ENCODE measurements at places on chromosomes 13 and 19.

- no peak for DNase-seq
These were observed 30.3 kb downstream of the SHISA2 start for GRCh38 chr13:26021516-26021915.

DNA sequence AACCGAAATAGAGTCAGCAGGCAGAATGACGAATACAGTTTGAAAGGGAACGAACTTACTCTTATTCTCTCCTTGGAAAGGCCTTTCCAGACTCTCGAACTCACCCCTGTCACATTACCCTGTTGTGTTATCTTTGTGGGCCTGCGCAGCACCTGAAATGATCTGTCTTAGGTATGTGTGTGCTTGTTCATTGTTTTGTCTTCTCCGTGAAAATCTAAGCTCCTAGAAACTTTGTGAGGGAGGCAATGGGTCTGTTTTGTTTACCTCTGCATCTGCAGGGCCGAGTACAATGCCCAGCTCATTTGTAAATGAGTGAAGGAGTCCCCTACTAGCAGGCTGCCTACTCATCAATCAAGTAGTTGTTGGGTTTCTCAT is 19.6 kb downstream of the HMGB1 start:
- DNase-seq = no peak

DNA sequence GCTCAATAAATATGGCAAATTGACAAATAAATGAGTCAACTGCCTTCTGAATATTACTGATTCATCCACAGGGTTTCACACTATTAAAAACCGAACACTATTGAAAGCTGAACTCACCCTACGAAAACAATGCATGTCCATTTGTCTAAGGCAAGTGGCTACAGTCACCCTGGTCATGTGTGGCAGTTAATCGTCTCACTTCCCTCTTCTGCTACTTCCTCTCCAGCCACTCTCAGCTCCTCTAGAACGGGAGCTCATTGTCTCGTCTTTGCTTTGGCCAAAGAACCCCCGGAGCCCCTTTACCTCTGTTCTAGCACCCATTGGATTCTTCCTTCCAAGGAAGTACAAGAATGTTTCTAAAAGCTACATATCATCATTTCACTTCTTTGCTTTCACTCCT is 74.4 kb upstream of the ZNF599 start:
- DNase-seq = no peak

GRCh38 chr19:13058951-13059660 is 43.6 kb downstream of the LYL1 start:
- no peak for DNase-seq

- DNase-seq = no peak
These were observed 15.5 kb upstream of the DCLK1 start for GRCh38 chr13:36146511-36147269.

DNA sequence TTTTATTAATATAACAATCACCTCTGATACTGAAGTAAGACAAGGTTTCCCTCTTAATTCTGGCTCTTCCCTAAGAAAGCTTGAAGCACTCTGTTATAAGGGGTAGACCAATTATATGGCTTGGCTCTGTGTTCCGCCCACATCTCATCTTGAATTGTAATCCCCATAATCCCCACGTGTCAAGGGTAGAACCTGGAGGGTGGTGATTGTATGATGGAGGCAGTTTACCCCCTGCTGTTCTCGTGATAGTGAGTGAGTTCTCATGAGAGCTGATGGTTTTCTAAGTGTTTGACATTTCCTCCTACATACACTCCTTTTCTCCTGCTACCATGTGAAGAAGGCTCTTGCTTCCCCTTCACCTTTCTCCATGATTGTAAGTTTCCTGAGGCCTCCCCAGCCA is 363.8 kb upstream of the PCDH20 start:
- no peak for DNase-seq

DNA sequence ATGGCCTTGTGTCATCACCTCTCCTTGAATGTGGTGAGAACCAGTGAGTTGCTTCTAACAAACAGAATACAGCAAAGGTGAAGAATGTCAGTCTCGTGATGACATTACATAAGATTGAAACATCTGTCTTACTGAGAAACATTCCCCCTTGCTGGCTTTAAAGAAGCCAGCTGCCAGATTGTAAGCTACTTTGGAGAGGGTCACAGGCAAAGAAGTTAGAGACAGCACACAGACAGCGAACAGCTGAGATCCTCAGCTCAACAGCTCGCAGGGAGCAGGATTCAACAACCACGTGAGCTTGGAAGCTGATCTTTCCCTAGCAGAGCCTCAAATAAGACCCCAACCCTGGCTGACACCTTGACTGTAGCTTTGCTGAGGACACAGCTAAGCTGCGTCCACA is 367.9 kb downstream of the LIG4 start:
- DNase-seq = no peak

- no peak for DNase-seq
These were observed 402.4 kb downstream of the EFNB2 start for GRCh38 chr13:106133025-106133424.

GRCh38 chr13:20359335-20359734 is 127.2 kb upstream of the GJB6 start:
- no peak for DNase-seq

GRCh38 chr19:44308011-44308410 is 3.2 kb upstream of the ZNF235 start:
- DNase-seq = no peak

GRCh38 chr19:41297628-41298347 is 12.2 kb upstream of the CCDC97 start:
- no peak for DNase-seq

DNA sequence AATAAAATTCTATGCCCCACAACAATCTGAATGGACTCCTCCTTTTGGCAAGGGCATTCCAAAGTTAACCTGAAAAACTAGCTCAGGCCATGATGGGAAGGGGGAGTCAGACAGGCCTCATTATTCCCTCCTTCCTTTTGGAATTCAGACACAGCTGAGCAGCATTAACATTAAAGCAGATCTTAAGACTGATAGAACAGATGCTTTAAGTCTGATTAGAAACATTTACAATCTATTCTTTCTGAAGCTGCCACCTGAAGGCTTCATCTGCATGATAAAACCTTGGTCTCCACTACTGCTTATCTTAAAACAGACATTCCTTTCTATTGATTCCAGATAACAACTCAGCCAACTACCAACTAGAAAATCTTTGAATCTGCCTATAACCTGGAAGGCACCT is 98.9 kb downstream of the UGGT2 start:
- no peak for DNase-seq
